ENCODE measurements at places on chromosomes 1 and 21.

- no peak for DNase-seq
Measured at GRCh38 chr1:184025242-184025675, 12.3 kb downstream of the COLGALT2 start.

GRCh38 chr1:193762236-193762635, 575.8 kb upstream of the B3GALT2 start:
- DNase-seq, result no peak

GRCh38 chr21:26752849-26753248, 92.4 kb downstream of the ADAMTS1 start:
- DNase-seq, result no peak

DNA sequence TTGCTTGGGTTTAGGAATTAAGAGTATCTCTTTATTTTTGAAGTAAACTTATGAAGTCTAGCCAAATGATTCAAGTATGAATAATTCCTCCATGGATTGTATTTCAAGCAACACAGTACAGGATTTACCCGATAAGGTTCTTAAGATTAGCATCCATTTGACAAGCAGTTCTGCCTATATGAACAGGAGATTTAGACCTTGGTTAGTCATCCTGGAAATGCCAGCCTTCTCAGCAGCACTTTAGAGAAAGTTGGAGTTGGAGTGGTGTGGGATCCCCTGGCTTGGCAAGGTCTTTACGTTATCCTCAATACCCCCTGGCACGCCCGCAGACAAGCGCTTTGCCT, 1.6 kb downstream of the BCAR3 start:
- no peak for DNase-seq

GRCh38 chr1:46517932-46518498, 28.4 kb downstream of the DMBX1 start:
- no peak for DNase-seq

- peak; percentile 67 for DNase-seq
Measured at GRCh38 chr1:232805269-232806185, at the start of gene MAP10. TSS of gene MAP10 (plus strand) at chr1:232805416. CDS start at chr1:232805450, 34 bp downstream.

- no peak for DNase-seq
Measured at GRCh38 chr1:111392460-111392945, 35.0 kb downstream of the OVGP1 start.

- no peak for DNase-seq
Measured at GRCh38 chr1:53331446-53332185, 3.7 kb upstream of the LRP8 start.

GRCh38 chr21:36384885-36385232, 333 bp upstream of the CHAF1B start:
- DNase-seq, result no peak

DNA sequence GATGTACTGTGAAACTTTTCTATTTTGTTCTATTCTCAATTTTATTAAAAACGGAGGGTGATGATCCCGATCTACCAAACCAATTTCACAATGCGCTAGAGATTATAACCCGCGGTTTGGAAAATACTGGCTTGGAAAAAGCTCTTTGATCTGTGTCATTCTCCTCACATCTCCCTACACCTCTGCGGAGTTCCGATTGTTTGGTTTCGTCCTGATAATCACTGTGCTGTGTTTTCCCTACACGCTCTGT, 536 bp upstream of the ABCD3 start:
- DNase-seq, result no peak

DNA sequence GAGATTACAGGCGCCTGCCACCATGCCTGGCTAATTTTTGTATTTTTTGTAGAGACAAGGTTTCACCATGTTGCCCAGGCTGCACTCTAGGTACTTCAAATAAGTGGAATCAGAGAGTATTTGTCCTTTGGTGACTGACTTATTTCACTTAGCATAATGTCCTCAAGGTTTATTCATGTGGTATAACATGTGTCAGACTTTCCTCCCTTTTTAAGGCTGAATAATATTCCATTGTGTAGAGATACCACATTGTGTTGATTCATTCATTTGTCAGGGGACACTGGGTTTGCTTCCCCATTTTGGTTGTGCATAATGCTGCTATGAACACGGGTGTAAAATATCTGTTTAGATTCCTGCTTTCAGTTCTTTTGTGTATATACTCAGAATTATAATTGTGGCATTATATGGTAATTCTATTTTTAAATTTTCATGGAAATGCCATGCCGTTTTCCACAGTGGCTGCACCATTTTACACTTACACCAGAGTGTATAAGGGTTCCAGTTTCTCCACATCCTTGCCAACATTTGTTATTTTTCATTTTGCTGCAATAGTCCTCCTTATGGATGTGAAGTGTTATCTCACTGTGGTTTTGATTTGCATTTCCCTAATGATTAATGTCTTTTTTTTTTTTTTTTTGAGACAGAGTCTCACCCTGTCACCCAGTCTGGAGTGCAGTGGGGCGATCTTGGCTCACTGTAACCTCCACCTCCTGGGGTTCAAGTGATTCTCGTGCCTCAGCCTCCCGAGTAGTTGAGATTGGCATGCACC, 35.1 kb downstream of the IL6R start:
- no peak for DNase-seq

DNA sequence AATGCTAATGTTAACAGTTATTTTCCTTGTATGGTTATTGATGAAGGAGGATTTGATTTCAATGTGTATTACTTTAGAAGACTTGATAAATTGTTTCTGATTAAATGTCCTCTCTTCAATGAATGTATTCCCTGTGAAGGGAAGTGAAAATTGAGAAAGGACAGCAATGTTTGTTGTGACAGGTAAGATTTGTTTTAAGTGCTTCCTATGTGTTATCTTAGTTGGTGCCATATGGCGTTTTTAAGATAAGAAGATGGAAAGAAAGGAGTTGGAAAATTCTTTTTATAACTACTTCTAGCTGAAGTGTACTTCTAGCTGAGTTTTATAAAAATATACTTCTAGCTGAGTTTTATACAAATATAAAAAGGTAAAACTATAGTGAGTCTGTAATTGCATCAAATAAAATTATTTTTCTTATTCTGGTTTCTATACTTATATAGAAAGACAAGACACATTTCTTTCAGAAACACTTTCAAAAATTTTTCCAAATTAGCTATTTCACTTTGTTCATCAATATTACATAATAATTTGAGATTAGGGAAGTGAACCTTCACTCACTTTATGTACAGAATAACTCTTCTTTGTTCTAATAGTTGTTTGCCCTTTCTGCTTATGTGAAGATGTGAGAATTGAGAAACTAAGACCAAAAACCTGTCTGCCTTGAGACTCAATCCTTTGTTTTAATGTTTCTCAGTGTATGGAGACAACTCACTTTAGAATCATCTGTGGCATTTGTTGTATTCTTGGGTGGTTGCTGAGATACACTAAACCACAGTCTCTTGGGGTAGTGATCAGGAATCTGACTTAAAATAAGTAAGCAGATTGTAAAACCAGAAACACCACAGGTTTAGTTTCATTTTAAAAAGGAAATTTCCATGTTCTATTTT, 382.9 kb upstream of the B3GALT2 start:
- no peak for DNase-seq

DNA sequence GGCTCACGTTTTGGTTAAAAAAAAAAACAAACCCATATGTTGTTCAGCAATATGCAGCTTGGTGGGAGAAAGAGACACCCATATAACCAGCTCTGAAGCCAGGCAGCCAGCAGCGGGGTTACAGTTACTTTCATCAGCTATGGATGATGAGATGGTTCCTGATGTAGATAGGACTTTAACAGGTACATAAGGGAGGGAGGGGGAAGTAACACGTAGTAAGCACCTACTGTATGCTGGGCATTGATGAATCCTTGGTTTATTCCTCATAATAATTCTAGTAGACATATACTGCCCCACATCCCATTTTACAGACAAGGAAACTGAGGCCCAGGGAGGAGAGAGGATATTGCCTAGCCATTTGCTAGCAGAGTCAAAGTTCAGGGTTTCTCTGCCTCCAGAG, 2.0 kb downstream of the SLC1A7 start:
- no peak for DNase-seq

DNA sequence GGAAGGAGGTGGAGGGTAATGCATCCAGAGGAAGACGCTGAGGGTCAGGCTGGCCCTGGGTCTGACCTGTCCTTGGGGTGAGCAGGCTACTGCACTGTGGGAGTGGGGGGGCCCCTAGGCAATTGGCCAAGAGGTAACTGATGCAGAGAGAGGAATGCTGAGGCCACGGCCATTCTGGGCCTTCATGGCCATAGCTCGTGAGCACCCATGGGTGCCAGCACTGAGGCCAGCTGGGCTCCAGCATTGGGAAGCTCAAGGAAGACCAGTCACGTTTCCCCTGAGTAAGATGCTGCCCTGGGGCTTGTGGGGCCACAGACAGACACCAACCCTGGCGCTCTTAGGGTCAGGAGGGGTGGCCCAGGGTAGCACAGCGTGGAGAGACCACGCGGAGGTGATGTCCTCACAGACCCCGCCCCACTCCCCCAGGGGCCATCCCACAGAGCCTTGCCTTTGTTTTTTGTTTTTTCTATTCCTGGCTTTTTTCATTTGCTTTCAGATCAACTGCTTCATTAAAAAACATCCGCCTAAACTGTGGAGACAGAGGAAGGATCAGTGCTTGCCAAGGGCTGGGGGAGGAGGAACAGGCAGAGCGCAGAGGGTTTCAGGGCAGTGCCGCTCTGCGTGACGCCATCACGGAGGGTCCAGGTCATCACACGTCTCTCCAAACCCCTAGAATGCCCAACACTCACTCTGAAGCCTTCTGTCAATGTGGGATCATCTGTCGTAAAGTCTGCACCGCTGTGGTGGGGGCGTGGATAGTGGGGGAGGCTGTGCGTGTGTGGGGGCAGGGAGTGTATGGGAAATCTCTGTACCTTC, 61.1 kb downstream of the SIK1 start:
- no peak for DNase-seq

DNA sequence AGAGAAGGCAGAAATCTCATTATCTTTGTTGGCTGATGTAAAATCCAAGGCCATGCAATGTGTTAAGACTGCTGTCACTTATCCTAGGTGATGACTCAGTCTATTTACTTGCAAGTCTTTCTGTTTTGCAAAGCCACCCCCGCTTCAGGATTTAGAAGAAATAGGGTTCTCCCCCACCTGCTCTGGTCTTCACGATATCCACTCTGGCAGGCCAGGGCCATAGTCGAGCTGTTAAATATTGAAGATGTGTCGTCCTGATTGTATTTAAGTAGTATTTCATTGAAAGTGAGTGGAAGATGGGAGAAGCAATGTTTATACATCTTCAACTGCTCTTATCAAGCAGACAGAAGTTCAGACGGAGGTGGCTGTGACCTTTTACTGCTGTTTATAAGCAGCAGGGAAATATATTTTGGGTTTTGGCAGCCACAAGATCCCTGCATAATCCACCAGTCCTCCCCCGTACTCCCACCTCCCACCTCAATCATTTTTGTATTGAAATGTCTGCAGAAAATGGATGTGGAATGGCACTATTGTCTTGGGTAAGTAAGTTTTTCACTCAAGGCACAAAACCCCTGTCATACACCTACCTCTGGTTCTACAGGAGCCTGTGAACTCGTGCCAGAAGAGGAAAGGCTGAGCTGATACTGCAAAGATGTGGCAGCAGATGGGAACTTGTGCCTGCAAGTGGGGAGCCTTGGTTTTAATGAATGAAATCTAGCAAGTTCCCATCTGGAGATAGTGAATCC, 117.4 kb downstream of the MRPS6 start:
- DNase-seq, result no peak

DNA sequence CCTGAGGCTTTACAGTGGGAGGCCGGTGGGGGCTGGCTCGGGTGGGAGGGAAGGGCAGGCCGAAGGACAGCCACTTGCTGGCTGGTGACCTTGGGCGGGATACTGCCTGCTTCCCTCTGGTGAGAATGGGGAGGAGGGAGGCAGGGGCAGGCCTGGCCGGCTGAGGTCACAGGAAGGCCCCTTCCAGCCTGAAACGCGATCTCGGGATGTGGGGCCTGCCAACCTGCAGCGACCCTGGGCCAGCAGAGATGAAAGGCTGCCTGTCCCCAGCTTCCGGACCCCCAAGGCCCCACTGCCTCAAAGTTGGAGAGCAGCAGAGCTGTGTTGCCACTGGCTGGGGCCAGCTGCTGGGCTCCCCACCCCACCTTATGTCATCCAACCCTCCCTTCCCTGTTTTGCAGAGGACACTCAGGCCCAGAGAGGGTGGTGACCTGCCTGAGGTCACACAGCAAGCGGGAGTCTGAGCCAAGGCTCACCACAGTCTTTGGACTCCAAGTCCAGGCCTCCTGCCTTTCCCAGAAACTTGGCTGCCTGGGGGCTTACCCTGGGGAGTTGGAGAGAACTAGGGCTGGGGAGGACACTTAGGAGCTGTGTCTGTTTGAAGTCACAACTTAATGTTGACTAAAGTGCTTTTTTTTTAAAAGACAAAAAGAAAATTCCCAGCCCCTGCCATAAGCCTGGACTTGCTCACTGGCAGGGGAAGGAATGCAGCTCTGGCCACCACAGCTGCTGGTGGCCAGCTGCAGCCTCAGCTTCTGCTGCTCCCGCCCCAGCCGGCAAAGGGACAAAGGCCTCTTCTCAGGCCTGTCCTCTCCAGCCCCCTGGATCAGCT, 14.8 kb upstream of the WASF2 start:
- no peak for DNase-seq

DNA sequence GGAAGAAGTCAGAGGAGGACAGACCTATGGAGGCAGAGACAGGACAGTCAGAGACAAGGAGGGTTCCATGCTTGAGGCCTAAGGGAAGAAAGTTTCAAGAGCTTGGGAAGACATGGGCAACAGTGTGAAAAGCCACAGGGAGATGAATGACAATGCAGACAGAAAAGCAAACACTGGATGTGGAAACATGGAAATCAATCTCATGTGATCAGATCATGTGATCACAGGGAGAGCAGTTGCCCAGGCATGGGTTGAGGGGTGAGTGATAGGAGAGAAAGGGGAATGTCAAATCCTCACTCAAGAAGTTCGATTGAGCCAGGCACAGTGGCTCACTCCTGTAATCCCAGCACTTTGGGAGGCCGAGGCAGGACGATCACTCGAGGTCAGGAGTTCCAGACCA, 17.2 kb downstream of the PTAFR start:
- no peak for DNase-seq

GRCh38 chr1:30321246-30321910, 402.0 kb downstream of the MATN1 start:
- DNase-seq, result peak; percentile 22
